Activated naive CD4-positive, alpha-beta T cell treated with Interleukin-2 at 50 U/mL for 16 hours (primary cell): ENCODE measurements at places on chromosomes 1 and 21.
A peak's percentile ranks its signal among the peaks of the same experiment; 100 is the strongest.

- DNase-seq, result no peak
These were observed 26.8 kb downstream of the TMPRSS2 start for GRCh38 chr21:41481191-41481590.

- no peak for DNase-seq
These were observed 61.2 kb downstream of the AK4 start for GRCh38 chr1:65209005-65209885.

DNA sequence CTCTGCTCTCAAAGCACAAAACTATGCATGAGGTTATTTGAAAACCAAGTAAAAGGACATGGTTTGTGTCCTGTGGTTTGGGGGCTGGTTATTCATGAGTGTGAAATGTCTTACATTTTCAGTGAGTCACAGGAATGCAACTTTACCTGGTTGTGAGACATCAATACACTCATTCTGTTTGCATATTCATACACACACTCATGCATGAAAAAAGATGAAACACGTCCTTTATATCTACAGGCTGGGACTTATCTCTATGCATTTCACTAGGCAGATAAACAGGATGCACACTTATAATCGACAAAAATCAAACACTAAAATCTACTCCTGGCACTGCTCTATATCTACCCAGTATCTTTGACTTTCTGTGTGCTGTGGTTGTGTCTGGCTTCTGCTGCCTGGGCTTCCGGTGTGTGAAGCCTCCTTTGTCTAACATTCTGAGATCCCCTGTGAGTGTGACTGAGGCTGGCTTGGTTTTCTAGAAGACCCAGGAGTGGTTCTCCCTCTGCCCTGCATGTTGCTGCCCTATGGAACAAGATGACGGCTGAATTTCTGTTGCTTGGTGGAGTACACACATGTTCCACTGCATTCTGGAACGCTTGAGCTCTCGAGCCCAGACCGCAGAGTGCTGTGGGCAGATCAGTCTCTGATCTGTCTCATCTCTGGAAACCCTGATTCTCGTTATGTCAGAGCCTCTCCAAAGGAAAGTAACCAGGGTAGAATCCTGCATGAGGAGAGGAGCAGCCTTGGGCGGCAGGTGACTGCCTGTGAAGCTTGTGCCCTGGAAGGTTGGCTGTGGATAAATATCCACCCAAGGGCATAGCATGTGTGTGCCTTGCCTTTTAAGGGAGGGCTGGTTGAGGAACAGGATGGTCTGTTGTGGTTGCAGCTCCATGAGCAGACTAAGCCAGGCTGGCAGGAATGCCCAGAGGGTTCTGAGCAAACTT, 19.7 kb upstream of the FASLG start:
- peak; percentile 85 for DNase-seq

- DNase-seq, result no peak
These were observed 1317.7 kb downstream of the MRPL39 start for GRCh38 chr21:24289539-24289938.

- no peak for DNase-seq
These were observed 77.9 kb upstream of the LPGAT1 start for GRCh38 chr1:211908453-211908852.

DNA sequence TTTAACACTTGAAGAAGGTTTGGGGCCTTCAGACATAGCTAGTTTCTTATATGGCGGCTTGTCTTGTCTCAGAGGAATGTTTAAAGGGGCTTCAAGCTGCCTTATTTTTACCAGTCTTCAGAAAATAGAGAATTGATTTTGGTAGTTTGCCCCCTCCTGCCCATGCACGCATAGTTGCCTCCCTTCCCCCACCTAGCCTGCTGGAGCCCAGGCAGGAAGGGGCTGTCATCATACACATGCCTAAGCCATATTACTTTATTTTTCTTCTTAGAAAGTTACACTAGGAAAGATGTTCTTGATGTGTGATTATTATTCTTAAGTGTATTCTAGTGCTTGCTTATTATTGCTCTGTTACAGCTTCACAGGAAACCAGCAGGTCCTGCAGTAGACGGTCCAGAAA, 18.3 kb downstream of the PBX1 start:
- no peak for DNase-seq

DNA sequence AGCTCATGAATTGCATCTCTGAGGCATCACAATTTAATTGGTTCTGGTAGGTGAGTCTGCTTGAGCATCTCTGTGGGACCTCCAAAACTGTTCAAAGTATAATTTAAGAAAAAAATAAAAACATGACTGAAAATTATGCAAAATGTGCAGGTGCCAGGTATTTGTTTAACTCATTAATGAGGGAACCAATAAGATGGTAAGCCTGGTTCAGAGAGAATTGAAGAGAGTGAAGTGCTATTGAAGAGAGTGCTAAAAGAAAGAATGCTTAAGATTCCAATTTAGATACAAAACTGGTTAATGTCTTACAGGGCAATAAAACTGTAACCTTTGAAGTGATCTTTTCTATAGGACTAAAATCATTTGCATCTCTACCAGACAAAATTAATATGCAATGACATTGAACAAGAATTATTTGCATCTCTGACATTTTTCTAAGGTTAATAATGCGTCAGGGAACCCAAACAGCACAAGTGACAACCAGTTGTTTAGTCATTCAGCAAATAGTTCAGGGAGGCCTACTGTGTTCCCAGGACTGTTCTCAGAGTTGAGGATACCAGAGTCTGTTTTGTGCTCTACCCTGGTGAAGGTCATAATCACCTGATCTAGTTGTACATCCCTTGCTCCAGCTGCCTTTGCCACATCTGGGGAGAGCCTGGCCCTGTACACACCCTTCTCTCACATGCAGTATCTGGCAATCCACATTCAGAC, 183.5 kb downstream of the PATJ start:
- no peak for DNase-seq

- DNase-seq, result no peak
These were observed 38.4 kb upstream of the KCNK2 start for GRCh38 chr1:215044151-215044550.

GRCh38 chr1:2231532-2232254, 3.6 kb downstream of the SKI start:
- peak; percentile 76 for DNase-seq

GRCh38 chr1:21761052-21761451, 21.9 kb downstream of the USP48 start:
- DNase-seq, result no peak

DNA sequence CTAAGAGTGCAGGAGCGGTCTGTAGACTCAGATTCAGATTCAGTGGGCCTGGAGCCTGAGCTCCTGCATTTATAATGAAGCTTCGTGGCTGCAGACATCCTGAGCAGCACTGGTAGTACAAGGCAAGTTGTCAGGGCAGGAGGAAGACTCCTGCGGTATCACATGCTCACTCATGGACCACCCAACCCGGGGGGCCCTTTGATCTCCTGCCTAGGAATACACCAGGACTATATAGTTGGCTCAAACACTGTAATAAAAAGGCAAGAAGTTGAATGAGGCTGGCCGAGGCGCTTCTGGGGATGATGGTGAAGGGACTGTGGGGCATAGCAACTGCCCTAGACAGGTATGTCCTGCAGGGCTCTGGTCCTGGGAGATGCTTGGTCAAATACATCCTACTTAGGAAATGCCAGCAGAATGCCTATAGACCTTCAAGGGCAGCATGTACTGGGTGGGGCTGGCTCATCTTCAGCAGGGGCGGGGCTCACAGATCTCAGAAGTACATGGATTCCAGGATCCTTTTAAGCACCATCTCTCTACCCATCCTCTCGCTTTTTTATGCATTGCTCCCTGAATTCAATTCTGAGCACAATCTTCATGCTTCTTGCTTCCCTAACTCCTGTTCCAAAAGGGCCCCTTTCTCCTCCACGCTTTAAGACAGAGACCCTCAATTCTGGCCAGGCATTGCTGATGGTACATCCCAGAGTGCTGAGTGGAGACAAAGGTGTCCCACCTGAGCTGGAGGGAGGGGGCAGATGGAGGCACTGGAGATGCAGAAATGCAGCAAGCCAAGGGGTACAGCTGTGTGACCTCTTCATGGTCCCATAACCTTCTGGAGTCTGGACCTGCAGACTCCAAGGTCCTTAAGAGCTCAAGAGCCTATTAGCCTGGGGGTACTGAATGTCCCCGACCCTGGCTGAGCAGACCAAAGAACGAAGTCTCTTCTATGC, 2.1 kb upstream of the RAP1GAP start:
- no peak for DNase-seq

DNA sequence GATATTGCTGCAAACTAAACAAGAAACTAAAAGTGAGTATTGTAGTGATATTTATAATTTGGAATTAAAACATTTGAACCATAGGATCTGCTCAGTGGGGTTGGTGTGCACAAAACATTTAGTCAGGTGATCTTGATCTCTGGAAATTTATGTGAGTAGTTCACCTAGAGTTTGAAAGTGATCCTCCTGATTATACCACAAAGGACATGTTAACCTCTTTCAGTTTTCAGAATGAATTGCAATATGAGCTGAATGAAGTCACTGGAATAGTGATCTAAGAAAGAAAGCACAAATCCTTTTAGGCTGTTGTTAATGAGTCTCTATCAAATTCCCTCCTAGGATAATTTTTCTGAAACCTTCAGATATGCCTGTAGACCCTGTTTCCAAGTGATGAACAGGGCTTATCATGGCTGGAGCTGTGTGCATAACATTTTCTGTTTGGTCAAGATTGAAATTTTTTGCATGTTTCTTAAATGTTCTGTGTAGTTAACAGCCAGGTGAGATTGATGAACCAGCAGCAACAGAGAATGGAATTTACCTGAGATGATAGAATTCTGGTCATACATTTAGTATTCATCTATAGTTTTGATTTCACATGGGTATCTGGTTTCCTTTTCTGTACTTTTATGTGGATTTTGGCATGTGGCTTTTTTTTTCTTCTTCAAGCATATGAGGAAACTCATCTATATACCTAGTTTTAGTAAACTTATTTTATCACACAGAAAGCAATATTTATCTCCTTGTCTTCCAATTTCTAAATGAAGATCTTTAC, 25.5 kb downstream of the CDC14A start:
- no peak for DNase-seq

DNA sequence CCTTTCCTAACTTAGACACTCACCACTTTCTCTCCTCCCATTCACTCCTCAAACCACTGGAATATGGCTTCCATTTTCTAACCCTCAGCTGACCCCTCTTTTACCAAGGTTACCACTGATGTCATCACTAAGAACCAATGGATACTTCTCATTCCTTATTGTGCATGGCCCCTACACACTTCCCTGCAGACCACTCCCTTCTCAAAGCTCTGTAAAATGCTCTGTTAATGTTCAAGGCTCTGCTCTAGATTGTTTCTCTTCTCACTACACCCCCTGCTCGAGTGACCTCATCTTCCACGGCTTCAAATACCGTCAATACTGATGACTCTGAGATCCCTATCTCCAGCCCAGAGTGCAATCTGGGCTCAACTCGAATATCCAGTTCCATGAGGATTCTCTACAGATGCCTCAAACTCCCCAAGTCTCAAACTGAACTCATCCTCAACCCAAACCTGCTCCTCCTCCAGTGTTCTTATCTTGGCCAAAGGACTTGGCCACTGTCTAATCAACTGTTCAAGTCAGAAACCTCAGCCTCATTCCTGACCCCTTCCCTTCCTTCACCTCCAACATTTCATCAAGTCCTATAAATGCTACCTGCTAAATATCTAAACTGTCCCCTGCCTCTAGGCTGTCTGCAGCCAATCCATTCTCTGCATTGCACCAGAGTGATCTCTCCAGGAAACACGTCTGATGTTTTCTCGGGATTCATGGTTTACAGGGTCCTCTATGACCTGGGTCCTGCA, 41.3 kb upstream of the BMP8B start:
- no peak for DNase-seq

DNA sequence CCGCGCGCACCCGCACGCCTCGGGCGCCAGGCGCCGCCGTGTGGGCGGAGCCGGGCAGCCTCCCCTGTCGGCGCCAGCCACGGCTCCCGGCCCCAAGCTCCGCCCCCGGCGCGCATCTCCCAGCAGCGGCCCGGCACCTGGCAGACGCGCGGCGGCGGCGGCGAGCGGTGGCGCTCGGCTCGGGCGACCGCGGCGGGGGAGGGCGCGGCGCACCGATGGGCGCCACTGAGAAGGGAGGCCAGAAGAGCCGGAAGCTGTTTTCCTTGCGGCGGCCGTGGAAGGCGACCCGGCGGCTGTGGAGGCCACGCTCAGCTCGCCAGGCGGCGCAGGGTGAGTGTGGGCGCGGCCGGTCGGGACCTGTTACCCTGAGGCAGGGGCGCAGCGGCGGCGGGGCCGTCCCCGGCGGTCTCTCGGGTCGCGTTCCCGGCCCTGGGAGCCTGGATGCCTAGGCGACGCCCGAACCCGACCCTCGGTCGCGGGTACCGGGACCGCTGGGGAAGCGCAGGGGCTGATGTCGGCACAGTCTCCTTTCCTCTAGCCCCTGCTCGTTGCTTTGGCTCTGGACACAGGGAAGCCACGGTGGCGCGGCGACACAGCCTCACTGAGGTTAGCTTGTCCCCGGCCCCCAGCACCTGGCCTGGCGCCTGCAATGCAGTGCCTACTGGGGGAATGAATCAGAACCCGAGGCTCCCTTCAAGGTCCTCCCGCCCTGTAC, 54.9 kb upstream of the DNAJC6 start:
- DNase-seq, result peak; percentile 86

DNA sequence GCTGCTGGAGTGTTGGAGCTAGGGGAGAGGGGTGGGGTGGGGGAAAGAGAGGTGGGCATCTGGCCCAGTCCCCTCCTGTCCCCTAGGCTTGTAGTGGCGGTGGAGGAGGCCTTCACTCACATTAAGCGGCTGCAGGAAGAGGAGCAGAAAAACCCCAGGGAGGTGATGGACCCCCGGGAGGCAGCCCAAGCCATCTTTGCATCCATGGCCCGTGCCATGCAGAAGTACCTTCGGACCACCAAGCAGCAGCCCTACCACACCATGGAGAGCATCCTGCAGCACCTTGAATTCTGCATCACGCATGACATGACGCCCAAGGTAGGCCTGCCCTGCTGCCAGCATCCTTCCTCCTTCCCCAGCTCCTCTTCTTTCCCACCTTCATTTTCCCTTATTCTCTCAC, 23.6 kb downstream of the VANGL2 start:
- no peak for DNase-seq

GRCh38 chr1:24340770-24341169, 21.6 kb downstream of the GRHL3 start:
- DNase-seq, result no peak

GRCh38 chr1:76939050-76939816, 72.0 kb downstream of the ST6GALNAC5 start:
- no peak for DNase-seq

- no peak for DNase-seq
These were observed 7.6 kb upstream of the C1orf116 start for GRCh38 chr1:207040181-207040533.

- no peak for DNase-seq
These were observed 17.7 kb downstream of the OSBPL9 start for GRCh38 chr1:51634618-51635017.

GRCh38 chr1:220170836-220171526, 77.0 kb downstream of the IARS2 start:
- no peak for DNase-seq

- no peak for DNase-seq
These were observed 13.1 kb downstream of the FGGY start for GRCh38 chr1:59309795-59310548.

GRCh38 chr1:199221371-199222150, 582.7 kb downstream of the PTPRC start:
- no peak for DNase-seq

DNA sequence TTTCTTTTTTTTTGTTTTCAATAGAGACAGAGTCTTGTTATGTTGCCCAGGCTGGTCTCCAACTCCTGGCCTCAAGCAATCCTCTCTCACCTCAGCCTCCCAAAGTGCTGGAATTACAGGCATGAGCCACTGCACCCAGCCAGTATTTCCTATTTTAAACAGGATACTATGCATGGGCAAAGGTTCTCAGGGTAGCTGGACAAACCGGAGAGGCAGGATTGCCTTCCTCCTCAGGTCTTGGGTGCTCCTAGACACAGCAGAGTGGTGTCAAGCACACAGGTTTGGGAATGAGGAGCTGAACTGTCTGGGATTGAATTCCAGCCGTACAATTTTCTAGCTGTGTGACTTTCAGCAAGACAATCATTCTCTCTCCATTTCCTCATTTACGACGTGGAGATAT, 22.9 kb upstream of the HNRNPU start:
- no peak for DNase-seq
